NCI-H1417 treated with DMSO at 0.1 percent for 48 hours (cell line): ENCODE measurements at places on chromosomes 7 and 10.

DNA sequence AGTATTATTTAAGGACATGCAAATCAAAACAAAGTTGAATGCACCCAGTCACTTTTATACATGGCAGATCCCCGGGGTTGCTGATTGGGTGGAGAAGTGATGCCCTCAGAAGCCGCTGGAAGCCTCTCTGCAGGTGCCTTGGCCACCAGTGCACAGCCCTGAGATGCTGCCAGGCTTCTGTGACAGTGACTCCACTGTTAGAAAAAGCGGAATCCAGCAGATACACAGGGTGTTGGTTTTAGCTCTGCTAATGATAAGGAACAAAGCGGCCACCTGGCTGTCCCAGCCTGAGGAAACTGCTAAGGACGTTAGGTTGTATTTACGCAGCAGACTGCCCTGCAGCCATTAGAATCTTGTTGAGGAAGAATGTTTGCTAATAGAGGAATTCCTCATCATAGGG lies 47.5 kb downstream of the JAKMIP3 start:
- no peak for DNase-seq

DNA sequence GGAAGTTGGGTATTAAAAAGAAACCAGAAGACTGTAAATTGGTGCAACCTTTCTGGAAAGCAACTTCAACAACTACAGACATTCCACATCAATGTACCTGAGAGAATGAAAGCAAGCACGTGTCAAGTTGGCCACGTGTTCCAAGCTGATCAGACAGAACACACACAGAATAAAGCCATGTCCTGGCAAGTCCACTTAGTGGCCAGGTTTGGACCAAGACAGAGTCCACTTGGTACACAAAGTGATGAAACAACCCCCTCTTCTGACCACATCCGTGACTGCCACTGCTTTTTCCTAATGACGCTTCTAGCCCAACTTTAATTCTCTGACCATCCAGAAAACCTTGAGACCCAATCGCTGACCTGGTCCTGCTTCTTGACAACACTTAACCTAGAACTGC lies 109.4 kb downstream of the ABLIM1 start:
- DNase-seq: no peak

- no peak for DNase-seq
Observed at GRCh38 chr7:92968502-92968901, 132.1 kb upstream of the CDK6 start.

- no peak for DNase-seq
Observed at GRCh38 chr7:77867537-77867865, 68.9 kb downstream of the PHTF2 start.

GRCh38 chr10:70903262-70903921 lies 15.0 kb upstream of the PCBD1 start:
- no peak for DNase-seq

DNA sequence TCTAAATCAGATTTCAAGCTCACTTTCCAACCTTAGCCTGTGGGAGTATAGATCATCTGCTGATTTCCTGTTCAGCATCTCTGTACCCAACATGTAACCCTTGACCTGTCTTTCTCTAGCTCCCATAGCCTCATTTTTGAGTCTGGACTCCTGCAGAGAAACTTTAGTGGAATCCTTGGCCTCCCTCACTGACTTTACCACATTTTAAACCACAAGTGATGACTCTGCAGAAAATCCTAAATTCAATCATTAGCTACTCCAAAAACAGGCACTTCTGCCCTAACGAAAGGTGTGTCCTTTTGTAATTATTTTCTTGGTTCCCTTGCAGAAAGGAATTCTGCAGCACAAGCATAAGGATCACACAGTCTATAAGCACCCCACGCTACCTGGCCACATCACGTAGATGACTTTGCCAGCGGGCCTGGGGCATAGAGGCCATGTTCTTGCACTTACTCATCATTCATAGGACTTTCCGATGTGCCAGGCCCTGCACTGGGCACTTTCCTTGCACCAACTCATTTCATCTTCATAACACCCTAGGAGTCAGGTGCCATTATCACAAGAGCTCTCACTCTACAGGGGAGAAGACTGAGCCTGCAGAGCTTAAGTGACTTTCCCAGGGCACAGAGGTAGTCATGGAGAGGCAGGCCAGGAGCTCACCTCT lies 57.2 kb upstream of the OPALIN start:
- DNase-seq: no peak

GRCh38 chr10:123245264-123245663 lies 91.1 kb downstream of the BUB3 start:
- DNase-seq: no peak

DNA sequence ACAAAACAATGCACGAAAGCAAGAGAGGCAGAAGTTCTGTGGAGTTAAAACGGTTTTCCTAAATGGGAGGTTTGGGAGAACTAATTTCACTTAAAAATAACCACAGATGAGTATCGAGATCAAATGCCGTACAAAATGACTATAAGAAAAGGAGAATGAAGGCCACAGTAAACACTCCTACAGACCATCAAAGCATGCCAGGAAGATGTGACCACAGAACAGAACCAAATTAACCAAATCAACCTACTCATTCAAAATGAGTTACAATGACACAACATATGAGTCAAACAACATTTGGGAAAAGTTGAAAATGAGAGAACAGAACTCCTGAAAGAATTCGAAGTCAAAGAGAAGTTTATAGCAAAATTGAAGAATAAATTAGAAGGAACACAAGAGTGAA lies 24.3 kb upstream of the DOCK1 start:
- no peak for DNase-seq

DNA sequence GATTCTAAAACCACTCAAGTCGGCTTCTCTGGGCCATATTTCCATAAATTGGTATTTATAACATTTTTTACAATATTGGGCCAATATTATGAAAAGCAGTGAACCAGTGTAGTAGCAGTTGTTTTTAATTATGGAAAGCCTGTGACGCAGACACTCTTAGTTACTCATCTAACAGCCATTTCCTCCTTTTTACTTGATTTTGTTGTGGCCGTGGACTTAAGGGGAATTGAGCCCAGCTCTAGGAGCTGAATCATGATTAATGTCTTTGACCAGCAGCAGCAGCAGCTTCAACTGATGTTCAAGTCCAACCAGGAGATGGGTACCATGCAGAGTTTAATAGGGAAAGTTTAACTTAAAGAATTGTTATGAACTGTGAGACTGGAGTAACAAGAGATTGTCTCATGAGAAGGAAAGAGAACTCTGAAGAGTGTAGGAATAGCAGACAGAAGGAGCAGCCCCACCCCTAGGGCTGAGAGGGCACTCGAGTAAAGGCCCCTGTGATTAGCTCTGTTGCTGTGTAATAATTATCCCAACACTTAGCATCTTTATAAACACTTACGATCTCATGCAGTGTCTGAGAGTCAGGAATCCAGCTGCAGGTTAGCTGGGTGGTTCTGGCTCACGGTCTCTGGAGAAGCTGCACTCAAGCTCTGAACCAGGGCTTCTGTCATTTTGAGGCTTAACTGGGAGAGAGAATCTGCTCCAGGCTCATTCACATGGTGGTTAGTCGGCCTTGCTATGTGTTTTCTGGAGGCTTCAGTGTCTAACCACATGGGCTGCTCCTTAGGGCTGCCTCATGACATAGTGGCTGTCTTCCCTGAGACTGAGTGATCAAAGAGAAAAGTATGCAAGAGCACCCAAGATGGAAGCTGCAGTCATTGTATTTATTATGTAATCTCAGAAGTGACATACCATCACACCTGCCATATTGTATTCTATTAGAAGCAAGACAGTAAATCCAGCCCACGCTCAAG lies 4.6 kb downstream of the LANCL2 start:
- DNase-seq: no peak

DNA sequence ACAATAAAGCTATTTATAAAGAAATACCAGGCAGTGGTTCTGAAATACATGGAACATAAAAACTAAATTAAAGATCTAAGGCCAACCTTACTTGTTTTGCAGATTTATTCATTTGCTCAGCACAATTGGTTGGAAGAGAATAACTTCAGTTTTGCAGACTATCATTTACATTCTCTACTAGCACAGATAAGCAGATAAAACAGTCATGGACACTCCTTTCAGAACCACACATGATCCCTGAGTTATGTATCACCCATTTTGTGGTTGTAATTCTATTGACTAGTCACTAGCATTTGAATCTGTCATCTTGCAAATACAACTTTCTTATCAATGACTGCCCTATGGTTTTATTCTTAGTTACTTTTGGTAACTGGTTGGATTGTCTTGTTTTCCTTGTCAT lies 45.1 kb downstream of the PRKAR2B start:
- DNase-seq: no peak

- no peak for DNase-seq
Observed at GRCh38 chr7:112459645-112460044, 9.4 kb downstream of the IFRD1 start.
